ENCODE measurements at places on chromosomes 11 and 22.
A peak's percentile ranks its signal among the peaks of the same experiment; 100 is the strongest.

DNA sequence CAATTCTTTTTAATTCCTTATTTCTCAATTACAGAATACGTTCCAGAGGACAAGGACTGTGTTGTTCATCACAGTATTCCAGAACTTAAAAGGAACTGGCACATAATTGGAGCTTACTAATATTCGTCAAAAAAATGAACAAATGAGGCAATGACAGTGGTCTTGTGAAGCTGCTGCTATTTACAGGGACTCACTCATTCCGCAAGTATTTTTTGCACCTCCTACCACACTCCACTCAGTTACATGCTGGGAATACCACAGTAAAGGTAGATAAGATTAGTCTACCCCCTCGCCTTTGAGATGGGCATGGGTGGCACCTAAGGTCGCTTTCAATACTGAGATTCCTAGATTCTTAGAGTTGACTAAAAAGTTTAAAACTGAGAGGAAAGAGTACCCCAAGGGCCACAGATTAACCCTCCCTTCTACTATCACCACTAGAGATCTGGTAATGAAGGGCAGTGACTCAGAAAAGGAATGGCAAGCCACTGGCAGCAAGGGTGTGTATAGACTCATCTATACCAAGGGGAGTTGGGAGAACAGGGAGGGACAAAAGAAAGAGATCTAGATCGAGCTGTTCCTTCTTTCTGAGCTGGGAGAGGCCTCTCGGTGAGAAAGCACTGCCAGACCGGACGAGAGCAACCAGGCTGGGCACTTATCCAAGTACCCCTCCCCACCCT lies 85.0 kb downstream of the RPL27A start:
- DNase-seq, result no peak

DNA sequence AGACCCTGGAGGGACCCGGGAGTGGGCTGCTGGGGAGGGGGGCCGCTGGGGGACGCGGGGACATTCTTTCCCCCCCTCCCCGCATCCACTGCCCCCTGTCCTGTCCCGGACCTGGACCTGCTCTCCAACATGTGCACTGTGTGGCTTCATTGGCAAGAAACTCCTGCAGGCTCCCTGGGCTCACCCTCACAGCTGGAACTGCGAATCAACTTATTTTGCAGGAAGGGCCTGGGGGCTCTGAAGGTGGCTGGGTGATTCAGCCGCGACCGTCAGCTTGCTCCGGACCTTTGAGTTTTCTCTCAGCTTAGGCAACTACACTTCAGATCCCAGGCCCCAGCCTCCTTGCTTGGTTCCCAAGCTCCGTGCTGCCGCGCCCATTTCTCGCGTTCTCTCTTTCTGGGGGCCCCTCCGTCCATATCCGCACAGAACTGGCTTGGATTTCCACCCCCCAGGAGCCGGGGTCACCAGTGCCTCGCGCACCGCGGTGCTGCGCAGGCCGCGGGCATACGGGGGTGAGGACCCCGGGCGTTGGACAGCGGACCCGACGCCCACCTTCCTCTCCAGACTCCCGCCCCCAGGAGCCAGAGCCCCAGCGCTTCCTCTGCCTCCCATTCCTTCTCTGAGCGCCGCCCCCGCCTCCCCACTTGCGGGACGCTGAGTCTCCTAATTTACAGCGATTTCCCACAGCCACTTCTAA lies 471 bp upstream of the AHNAK start:
- DNase-seq, result no peak

GRCh38 chr11:93974759-93975158 lies 46.4 kb upstream of the HEPHL1 start:
- DNase-seq, result no peak

- no peak for DNase-seq
These were observed 16.6 kb downstream of the TP53I11 start for GRCh38 chr11:44934110-44934509.

- DNase-seq, result no peak
These were observed 170.9 kb downstream of the KIRREL3 start for GRCh38 chr11:126829716-126830115.

DNA sequence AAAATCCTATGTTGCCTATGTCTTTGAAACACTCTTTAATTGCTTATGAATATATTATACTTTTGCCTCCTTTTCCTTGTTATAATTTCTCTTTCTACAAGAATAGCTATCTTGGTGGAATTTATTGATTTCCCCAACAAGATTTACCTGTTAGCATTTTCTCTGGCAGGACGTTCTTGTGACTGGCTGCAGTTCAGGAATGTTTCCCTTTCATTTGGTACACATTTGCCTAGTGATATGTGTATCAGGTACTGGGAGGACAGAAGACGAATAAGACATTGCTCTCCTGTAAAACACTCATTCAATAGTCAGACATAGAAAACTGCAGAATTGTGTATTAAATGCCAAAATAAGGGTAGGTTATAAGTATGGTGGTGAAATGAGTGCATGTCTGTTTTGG lies 279.9 kb downstream of the FAT3 start:
- DNase-seq, result no peak

DNA sequence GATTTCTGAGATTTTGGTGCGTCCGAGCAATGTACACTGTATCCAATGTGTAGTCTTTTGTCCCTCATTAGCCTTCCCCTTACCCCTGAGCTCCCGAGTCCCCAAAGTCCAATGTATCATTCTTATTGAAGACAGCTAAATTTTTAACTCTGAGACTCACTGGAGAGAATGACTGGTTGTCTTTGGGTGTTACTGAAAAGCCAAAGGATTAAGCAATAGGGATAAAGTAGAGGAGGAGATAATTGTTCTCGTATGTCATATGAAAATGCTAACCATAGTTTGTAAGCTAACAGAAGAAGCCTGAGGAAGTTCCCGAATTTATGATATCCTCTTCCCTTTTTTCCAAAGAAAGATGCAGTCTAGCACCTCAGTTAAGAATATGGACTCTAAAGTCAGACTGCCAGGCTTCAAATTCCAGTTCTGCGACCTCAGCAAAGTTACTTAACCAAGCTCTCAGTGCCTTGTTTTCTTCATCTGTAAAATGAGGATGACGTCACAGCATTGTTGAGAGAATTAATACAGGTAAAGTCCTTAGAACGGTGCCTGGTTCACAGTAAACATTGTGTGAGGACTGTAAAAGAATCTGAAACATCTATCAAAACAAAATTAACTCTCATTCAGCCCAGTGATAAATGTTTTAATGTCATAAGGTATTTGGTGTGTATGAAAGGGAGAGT lies 1.6 kb upstream of the MSANTD2 start:
- no peak for DNase-seq

DNA sequence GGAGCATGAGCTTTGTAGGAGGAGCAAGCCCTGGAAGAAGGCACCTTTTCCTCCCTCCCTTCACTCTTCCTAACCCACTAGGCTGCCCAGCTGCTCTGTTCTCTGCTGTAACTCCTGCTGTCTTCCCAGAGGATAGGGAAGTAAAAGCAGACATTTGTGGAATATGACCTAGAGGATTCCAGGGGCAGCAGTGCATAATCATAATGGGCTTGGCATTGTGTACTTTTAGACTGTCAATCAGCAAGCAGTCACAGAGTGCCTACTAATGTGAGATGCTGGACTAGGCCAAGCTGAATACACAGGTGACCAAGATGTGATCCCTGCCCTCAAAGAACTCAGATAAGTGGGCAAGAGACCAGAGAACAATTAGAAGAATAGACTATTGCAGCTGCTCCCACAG lies 133.0 kb downstream of the NAV2 start:
- no peak for DNase-seq

DNA sequence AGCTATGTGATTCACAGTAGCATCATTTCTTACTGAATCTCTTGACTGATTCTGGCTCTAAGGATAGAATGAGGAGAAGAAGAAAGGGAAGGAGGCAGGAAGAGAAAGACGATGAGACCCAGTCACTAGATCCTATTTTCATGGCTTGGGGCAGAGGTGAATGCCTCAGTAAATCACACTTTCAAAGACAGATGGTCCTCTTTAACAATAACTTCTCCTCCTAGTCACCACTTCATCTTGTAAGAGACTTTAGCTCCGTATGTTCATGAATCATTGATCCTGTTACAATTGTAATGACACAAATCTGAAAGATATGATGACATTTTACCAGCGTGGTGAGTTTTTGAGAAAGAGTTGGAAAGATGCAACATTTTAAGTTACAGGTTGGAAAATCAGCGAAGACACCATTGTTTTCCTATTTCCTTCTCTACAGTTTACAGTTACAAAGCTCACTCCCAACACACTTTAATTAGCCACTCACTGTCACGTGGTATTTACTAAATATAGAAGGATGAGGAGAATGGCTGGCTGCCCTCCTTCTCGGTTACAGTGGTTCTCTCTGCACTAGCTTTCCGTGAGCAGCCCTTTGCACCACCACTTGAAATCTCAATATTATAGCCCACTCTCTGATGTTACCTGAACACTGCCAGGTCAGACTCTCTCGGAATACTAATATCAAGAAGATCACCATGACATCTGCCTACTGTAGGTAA lies 205.8 kb downstream of the CADM1 start:
- no peak for DNase-seq

- no peak for DNase-seq
These were observed 435.6 kb upstream of the LRRC4C start for GRCh38 chr11:41895081-41895480.

DNA sequence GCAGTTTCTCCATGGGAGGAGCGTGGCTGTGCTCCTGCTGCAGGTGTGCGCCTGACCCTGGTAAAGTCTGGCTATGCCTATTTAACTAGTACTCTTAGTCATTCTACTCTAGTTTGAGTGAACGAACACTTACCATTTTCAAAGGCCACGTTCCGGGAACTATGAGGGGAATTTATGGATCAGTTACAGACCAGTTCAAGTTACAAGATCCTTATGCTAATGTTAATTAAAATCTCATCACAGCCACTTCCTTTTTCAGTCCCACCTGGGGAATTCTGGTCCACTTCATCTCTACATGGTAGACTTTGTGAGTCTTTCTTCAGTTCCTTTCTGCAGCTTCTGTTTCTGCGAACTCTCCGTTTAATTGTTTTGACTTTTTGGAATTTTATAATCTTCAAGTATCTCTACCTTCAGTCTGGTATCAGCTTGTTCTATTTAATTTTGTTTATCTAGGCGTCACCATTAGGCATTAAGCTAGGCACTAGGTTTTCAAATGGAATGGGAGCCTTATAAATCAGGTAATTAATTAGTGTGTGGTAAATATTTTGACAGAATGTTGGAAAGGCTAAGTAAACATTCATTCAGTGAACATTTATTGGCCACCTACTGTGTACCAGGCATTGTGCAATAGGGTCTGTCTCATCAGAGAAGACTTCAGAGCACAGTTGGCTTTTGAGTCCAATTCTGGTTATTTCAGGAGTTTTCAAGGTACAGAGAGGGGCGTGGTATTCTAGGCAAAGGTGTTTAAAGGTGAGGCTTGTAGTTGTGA lies 78.9 kb downstream of the GRK3 start:
- no peak for DNase-seq

GRCh38 chr11:57314221-57314973 lies 10.4 kb downstream of the TNKS1BP1 start:
- peak; percentile 47 for DNase-seq

DNA sequence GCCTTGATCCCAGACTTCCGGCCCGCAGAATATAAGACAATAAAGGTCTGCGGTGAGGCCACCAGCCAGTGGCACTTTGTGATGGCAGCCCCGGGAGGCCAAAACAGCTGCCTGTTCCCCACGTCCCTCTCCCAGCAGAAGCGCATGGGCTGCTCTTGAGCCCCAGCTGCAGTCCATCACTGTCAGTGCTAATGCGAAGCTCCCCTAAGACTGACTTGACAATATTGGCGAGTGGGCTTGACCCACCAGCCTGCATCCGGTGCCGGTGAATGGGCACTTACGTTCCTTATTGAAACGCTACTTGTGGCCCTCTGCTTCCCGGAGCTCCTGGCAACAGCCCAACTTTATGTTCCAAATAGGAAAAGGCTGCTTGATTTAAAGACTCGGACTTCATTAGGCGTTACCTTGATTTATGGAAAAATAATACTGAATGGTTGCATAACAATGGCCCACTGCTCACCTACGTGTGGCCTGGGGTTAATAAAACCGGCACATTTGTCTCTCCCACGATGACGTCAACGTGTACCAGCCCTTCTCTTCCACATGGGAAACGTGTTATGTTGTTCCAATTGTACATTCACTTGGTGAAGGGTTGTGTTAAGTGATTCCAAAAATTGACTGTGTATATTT lies 93.4 kb upstream of the SEPTIN5 start:
- peak; percentile 44 for DNase-seq

GRCh38 chr22:35766654-35767580 lies 49.2 kb downstream of the APOL5 start:
- DNase-seq, result no peak

GRCh38 chr11:41446566-41446965 lies 12.9 kb downstream of the LRRC4C start:
- DNase-seq, result no peak

- DNase-seq, result no peak
These were observed 33.4 kb downstream of the SERPIND1 start for GRCh38 chr22:20807315-20807752.

DNA sequence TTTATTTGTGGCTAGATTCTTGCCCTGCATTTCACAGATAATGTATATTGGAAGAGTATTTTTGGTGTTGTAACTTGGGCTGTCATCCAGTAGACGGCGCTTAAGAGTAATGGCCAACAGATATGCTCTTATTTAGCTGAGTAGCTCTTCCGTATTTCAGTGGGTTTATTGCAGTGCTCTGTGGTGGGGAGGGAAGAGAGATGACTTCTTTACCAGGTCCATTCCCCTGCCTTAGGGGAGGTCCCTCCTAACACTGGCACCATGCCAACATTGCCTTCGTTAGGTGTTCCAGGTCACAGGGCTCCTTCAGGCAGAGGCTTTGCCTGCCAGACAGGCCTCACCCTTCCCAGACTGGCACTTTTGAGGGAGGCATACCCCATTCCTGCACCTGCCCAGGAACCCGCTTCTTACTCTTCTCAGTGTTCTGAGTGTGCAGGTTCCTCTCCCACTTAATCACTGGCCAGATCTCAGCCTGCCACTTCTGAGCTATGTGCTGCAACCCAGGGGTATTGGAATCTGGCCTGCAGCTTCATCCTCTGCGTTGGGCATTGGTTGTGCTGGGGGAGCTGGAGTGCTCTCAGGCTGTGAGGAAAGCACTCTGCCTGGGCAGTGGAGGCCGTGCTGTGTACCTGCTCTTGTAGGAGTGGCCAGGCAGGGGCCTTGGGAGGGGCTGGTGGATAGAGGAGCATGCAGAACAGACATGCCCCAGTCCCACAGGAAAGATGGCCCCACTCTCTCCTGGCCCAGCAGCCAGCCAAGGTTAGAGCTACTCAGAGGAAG lies 29.4 kb upstream of the SLN start:
- no peak for DNase-seq
